Small intestine (tissue), 16 donors: ENCODE measurements at places on chromosomes 6 and 20. TPM values are rescaled to one million over a fixed set of nuclear protein-coding genes. Genes with fewer than 3 reads are reported as not detected.

- DNase-seq = no peak
These were observed 40.3 kb downstream of the TRERF1 start for GRCh38 chr6:42411406-42411805.

DNA sequence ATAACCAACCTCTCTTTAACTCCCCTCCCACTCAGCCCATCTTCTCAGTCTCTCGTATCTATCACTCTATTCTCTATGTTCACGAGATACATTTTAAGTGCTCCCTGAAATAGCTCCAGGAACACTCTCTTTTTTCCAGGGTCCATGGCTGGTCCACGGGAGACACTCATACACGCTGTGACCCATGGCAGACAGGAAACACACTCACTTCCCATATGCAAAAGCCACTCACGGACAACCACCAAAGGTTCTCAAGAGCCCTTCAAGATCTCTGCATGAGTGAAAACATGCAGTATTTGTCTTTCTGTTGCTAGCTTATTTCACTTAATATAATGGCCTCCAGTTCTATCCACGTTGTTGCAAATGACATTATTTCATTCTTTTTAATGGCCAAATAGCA, 71.4 kb upstream of the PCSK2 start:
- no peak for DNase-seq

DNA sequence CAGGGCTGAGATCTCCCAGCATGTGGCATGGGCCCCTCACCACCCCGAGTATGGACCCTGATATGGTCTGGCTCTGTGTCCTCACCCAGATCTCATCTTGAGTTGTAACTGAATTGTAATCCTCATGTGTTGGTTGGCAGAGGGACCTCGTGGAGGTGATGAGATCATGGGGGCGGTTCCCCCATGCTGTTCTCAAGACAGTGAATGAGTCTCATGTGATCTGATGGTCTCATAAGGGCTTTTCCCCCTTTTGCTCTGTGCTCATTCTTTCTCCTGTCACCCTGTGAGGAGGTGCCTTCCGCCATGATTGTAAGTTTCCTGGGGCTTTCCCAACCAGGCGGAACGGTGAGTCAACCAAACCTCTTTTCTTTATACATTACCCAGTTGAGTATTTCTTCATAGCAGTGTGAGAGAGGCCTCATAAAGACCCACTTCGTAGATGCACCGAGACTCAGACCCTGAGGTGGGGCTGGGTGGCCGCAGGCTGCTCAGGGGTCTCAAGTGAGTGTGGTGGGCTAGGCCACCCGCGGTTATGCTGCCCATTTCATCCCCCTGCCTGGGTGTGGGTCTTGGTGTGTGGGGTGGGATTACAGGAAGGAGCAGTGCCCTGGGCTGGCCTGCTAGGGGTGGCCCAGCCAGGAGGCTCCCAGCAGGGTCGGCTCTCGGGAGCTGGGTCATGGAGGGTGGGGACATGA, 26.2 kb upstream of the GATA5 start:
- DNase-seq = no peak

The ECT2L gene
- polyA plus RNA-seq = not detected

The CCR6 gene
- 0.89 TPM for polyA plus RNA-seq

The PRL gene
- not detected for polyA plus RNA-seq
